Glutamatergic neuron (in vitro differentiated cells): ENCODE measurements at places on chromosomes 1 and 21.
A peak's percentile ranks its signal among the peaks of the same experiment; 100 is the strongest.

- no peak for DNase-seq
These were observed 54.6 kb downstream of the WNT2B start for GRCh38 chr1:112563341-112563740.

DNA sequence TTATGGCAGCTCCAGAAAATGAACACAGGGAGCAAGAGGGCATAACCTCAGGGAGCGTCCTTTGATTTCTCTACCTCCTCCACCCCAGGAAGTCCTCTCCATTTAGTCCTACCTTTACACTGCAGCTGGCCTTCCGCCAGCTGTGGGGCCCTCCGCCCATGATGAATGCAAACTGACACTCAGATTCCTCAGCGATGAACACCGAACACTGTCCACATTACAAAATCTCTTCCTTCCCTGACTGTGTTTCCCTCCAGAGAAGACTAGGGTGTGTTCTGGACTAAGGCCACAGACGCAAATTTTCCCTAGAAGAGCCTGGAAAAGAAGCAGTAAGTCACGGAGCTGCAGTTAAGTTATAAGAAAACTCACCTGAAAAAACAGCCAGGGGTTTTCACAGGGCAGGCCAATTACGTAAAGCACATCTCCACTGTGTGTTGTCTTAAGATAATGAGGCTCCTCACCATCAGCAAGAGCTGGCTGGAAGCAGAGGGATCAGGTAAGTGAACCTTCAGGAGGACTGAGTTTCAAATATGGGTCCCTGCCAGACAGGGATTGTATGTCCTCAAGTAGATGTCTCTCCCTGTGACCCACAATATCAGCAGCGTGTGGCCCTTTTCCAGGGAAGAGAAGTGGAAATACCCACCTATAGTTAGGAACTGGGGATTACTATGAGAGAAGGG is 46.3 kb upstream of the ATP1B1 start:
- no peak for DNase-seq

DNA sequence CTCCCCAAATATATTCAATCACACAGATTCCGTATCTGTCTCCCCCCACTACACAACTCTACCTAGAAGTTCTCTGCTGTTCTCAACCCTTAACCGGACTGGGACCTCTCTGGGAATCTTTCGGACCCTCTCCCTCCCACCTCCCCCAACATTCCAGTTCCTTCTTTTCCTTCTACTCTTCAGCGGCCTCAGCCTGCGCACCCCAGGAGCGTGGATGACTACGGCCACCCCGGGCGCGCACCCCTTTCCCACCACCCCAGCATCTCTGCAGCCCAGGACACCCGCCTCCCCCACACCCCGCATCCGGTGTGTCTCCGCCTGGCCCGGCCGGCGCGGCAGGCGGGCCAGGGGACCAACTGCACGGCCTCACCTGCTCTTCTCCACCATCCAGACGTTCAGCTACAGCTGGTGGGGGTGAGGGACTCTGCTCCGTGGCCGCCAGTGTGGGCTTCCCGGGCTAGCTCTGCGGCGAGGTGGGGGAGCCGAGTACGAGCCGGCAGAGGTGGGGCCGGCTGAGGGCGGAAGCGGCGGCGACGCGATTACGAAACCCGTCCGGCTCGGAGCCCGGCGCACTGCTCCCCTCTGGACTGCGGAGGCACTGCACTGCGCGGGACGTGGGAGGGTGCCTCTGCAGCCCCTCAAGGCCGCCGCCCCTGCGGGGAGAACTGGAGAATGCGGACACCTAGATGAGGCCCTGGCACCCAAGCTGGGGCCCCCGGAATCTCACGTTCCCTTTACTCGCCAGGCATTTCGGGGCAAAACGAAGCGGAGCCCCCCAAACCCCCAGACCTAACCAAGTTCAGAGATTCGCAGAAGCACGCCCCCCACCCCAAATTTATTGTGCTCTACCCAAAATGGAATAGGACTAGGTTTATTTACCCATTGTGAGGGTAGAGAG is at the start of gene CDC42SE1:
TSS of gene CDC42SE1 (minus strand) at position 514 of the 898 bp plus-strand sequence. CDS start 3,892 bp downstream, outside the sequence.
- peak; percentile 91 for DNase-seq

- DNase-seq = no peak
These were observed 38.7 kb downstream of the PRSS38 start for GRCh38 chr1:227854189-227854588.

GRCh38 chr1:158121604-158122254 is 59.0 kb upstream of the CD1D start:
- peak; percentile 55 for DNase-seq

DNA sequence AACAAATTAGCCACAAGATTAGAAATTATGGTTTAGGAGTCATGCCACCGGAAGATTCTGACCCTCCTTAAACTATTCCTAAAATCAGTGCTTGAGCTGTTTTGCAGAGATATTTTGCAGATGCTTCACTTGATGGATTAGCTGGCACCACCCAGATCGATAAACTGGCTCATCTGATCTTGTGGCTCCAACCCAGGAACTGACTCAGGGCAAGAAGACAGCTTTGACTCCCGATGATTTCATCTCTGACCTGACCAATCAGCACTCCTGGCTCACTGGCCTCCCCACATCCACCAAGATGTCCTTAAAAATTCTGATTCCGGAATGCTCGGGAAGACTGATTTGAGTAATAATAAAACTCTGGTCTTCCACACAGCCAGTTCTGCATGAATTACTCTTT is 221.6 kb downstream of the RHOU start:
- DNase-seq = no peak

DNA sequence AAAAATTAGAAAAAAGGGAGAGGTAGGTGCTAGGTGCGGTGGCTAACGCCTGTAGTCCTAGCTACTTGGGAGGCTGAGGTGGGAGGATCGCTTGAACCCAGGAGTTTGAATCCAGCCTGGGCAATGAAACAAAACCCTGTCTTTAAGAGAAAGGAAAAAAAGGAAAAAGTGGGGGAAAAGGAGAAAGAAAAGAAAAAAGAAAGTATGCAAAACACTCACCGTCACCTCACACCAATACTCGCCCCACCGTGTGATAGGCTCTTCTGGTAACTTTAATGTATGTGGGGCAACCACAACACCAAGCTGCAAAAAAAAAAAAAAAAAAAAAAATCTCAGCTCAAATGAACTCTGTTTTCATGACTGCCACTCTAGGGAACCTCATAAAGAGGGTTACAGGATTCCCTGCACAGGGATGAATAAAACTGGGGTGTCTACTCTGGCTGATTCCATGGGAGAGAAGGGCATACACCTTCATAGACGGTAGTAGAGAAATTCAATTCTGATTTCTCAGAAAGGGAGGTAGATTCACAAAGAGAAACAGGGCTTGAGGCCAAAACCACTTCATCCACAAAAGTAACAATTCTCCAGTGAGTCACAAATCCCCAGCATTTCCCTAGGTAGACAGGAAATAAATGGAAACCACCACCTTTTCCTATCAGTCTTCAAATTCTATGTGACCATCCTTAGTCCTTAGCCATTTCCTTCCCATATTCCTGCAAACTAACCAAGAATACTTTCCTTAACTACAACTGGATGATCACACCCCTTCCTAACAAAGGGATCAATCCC is 2.5 kb downstream of the MRPL9 start:
- no peak for DNase-seq

GRCh38 chr1:243354511-243355153 is 98.8 kb downstream of the SDCCAG8 start:
- DNase-seq = no peak

DNA sequence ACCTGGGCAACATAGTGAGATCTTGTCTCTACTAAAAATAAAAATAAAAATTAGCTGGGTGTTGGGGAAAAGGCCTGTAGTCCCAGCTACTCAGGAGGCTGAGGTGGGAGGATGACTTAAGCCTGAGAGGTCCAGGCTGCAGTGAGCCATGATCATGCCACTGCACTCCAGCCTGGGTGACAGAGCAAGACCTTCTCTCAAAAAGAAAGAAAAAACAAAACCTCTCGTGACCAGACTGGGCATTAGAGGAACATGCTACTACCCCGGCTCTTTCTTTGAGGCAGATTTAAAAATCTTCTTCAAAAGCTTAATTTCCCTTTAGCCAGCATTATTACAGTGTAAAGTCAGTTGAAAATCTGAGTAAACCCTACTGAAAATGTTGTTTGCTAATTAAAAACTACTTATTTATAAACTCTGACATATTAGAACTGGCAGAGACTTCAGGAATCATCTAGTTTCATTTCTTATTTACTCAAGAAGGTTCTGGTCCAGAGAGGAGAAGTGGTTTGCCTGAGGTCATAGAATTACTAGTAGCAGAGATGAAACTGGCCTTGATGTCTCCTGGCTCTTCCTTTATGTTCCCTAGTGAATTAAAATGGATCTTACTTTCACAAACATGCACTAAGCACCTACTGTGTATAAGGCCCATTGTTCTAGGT is 11.6 kb upstream of the ELAVL4 start:
- DNase-seq = no peak

GRCh38 chr1:6545276-6546112 is 8.8 kb downstream of the NOL9 start:
- no peak for DNase-seq

DNA sequence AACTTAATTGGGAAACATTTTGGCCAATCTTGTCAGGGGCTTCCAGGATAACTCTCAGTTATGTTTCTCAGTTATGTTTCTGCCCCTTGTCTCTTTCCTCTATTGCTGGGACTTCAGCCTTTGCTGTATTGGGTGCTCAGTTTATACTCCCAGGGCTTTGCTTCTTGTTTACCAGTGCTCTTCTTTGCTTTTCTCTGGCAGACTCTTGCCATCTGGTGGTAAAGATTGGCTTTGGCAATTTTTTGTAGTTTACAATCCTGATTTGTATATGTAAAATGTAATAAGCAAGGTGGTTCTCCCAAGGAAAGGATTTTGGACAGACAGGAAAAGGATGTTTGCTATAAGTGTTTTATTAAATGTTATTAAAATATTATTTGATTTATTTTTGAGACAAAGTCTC is 37.9 kb downstream of the FABP3 start:
- DNase-seq = no peak

DNA sequence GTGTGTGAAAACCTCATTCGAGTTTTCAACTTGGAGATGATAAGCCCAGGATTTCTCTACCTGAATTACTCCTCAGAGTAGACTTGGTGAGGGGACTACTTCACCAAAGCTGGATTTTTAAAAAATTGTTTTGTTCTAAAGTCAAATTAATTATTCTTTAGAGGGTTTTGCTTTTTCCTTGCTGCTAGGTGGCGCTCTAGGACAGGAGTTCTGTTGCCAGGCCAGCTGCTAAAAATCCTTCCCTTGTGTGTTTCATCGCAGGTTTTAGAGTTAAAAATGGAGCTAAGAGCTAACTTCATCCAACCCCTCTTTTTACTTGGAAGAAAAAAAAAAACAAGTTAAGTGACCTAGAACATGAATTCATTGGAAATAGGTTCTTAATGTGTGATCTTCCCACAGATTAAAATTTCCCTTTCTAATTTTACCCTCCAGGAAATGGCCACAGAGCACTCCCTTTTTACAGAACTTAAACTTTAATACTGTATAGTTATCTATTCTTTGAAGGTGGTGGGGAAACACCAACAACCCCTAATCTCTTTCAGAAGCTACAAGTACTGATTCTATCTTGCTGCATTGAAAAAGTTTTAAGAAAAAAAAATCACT is 36.7 kb upstream of the FAM163A start:
- peak; percentile 63 for DNase-seq

DNA sequence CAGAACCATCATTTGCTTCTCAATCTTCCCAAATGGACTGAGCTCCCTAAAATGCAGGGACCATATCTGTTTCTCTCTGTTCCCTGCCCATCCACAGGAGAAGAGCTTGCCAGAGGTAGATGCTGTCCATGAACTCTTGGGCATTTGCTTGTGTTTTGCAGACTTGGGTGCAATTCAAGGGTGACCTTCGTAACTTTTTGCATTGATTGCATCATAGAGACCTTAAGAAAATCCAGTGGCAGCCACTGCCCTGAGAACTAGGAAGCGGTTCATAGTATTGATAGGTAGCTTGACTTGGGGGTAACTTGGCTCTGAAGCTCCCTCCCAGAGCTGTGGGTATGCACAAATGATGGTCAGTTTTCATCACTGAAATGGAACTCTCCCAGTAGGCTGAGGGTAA is 34.3 kb upstream of the EDEM3 start:
- DNase-seq = no peak

- DNase-seq = no peak
These were observed 75.5 kb upstream of the RAB3GAP2 start for GRCh38 chr1:220347654-220348175.

- DNase-seq = no peak
These were observed 66.8 kb downstream of the DOP1B start for GRCh38 chr21:36223451-36223850.

DNA sequence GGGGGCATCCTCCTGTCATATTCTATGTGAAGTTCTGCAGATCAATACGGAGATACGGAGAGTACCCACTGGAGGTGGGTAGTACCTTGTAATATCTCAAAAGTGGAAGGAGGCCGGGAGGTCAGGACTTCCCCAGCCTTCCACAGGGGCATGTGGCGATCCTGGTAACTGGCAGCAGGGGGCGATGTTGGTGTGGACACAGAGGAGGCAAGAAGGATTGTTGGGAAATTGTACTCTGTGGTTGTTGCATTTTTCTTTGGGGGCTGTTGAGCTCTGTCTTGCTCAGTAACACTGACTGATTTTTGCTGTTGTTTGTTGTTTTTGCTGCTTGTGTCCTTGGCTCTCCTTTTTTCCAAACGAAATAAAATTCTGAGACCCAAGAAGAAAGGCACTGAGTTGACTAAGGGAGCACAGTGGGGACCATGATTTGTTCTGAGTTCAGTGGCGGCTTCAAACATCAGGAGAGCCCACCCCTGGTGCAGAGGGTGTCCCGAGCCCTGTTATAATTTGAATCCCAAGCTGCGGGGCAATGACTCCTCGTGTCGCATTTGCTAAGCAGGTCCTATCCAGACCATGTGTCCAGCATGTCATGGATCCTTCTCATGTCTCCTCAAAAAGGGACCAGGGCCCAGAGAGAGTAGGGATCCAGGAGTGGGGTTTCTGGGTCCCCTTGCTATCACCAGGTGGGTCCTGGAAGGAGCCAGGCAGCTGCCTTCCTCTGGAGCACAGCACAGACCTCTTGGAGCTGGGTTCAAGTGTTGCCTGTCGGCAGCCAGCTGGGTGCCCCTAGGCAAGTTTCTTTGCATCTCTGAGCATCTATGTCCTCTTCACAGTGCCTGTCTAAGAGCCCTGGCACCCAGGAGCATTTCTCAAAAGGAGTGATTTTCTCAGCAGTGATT is 22.8 kb downstream of the LHX4 start:
- peak; percentile 88 for DNase-seq
